ENCODE measurements at places on chromosomes 11 and 22.

- DNase-seq, result no peak
These were observed 32.2 kb downstream of the ART5 start for GRCh38 chr11:3609416-3610265.

- DNase-seq, result no peak
These were observed 342.6 kb downstream of the SOX6 start for GRCh38 chr11:16013649-16014275.

DNA sequence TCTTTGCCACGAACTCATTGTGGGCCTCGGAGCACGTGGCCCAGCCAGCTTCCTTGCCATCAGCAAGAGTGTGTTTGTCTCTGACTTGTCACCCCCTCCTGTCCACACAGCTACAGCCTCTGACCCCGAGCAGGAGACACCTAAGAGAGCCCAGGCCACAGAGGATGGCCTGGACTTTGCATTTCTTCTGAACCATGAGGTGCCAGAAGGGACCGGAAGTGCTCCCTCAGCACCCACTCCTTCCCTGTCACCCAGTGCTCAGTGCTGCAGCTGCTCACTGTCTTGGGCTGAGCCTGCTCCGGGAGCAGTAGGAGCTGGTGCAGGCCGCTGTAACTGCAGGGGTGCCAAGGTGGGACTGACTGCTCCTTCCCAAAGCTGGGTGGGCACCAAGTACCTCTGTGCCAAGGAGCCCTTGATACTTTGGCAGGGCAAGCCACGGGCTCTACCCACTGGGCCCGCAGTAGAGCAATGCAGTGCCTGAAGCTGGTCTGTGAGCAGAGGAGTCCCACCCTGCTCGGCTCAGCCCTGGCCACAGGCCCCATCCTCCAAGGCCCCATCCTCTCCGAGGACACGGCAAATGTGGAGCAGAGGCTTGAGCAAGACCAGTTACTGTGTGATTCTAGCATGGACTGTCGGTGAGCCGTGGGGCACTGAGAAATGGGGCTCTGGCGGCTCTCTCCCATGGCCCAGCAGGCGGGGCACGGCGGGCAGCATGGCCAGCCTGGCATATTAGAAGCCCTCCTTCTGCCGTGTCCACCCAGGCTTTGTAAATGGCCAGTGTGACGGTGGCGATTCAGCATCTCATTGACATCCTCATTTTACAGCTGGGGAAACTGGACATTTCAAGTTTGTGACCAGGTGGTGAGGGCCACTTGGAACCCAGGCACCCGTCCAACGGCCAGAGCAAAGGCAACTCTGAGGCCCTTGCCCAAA is 6.3 kb downstream of the GRK2 start:
- DNase-seq, result no peak

DNA sequence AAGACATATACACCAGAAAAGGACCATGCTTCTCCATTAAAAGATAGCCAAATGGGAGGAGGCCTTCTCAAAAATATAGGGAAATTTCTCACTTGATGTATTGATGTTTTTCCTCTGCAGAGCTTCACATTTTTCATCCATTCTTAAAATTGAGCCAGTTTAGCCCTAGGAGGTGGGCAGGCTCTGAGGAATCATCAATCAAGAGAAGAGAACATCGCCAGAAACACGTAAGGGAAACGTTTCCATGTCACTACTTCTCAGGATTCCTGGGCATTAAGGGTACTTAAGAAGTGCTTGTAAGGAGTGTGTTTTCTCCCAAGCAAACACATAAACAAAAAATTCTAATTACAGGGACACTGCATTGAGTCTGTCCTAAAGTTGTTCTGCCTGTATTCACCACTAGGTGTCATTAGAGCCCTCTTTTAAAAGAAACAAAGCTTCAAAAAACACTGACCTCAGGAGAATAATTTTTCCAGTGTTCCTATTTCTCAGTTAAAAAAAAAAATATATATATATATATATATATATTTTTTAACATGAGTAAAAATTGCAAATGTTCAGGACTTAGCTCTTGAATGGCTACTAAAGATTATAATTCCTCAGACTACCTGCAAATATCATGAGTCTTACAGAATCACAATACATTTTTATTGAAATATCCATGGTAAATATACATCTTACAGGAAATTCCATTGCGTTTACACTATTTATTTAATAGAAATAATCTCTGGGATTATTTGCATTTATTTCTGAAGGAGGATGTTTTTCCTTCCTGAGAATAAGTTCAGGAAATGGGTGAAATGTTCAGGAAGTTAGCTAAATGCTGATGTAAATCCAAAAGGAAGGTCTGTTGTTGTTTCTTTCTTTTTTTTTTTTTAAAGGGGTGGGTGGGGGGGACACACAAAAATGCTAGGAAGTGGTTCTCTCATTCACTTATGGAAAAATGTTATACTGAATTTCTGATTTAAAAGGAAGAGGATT is 16.0 kb downstream of the FZD4 start:
- DNase-seq, result no peak

GRCh38 chr22:20001082-20001638 is 15.5 kb downstream of the ARVCF start:
- DNase-seq, result no peak

DNA sequence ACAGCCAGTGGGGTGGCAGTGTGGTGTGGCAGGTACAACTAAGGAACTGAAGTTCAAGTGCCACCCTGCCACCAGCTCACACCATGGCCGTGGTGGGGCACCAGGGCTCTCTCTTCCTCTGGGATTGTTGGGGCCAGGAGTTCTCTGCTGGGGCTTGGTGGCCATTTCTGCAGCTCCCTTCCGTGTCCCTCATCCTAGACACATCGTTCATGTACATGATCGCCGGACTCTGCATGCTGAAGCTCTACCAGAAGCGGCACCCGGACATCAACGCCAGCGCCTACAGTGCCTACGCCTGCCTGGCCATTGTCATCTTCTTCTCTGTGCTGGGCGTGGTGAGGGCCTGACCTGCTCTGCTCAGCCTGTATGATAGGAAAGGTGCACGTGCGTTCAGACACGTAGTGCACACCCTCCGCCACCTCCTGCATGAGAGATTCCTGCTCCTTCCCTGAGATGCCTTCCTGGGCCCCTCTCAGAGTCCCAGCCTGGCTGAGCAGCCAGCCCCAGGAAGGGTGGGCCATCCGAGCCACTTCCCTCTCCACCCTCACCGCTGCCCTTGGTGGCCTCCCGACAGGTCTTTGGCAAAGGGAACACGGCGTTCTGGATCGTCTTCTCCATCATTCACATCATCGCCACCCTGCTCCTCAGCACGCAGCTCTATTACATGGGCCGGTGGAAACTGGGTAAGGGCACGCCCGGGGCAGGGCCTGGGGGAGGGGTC is 7.3 kb upstream of the TAGLN start:
- DNase-seq, result no peak

DNA sequence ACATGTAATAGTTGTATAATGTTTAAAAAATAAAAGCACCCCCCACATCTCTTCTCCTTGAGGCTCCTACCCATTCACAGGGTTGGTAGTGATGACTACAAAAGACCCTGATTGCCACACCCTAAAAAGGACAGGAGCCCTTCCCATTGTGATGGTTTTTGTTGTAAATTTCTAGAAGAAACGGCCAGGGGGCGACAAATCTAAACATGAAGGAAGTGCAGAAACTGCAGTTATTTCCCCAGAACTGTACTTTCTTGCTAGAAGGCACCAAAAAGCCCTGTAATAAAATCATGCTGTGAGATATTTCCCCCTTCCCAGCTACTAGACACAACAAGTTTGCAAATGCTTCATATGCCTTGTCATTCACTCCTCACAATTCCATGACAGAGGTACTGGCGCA is 10.8 kb downstream of the PRR5L start:
- DNase-seq, result no peak

GRCh38 chr22:26286091-26286820 is 117.0 kb downstream of the SEZ6L start:
- DNase-seq, result no peak

GRCh38 chr22:40685406-40685805 is 6.1 kb downstream of the MCHR1 start:
- DNase-seq, result no peak

GRCh38 chr11:76119779-76120178 is 86.5 kb downstream of the WNT11 start:
- DNase-seq, result no peak

GRCh38 chr11:118623269-118623655 is 15.8 kb downstream of the PHLDB1 start:
- no peak for DNase-seq

GRCh38 chr22:38107692-38108515 is 2.6 kb downstream of the BAIAP2L2 start:
- DNase-seq, result no peak

- peak; percentile 57 for DNase-seq
These were observed 8.2 kb downstream of the CBX7 start for GRCh38 chr22:39144101-39144767.

DNA sequence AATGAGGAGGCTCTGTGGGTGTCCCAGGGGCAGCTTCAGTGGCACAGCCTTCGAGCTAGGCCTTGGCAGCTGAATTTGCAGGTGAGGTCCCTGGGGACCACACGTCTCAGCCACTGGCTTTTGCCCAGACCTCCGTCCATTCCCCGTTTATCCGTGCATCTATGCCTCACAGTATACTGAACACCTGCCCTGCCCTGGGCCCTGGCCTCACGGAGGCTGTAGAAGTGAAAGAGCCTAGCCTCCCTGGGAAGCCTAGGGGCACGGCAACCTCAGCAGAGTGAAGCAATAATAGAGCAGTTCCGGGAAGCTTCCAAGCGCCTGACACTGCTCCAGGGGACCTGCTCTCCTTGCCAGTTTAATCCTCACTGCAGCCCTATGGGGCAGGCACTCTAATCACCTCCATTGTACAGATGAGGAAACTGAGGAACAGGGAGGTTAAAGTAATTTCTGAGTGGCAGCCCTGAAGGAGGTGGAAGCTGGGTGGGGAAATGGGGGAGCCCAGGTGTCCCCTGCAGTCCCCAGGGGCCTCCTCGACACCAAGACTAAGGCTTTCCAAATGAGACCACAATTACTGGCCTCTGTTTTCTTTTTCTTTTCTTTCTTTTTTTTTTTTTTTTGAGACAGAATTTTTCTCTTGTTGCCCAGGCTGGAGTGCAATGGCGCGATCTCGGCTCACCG is 2.7 kb upstream of the NFAM1 start:
- no peak for DNase-seq

GRCh38 chr11:36016263-36016662 is 72.4 kb downstream of the LDLRAD3 start:
- no peak for DNase-seq

DNA sequence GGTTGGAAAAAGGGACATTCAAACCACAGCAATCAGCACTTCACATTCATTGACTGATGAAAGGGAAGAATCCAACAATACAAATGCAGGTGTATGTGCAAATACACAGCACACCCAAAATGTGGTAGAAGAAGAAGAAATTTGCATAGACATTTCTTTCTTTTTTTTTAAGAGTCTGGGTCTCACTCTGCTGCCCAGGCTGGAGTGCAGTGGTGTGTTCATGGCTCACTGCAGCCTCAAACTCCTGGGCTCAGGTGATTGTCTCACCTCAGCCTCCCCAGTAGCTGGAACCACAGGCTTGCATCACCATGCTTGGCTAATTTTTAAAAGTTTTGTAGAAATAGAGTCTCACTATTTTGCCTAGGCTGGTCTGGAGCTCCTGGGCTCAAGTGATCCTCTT is 21.9 kb downstream of the CARS1 start:
- DNase-seq, result no peak

DNA sequence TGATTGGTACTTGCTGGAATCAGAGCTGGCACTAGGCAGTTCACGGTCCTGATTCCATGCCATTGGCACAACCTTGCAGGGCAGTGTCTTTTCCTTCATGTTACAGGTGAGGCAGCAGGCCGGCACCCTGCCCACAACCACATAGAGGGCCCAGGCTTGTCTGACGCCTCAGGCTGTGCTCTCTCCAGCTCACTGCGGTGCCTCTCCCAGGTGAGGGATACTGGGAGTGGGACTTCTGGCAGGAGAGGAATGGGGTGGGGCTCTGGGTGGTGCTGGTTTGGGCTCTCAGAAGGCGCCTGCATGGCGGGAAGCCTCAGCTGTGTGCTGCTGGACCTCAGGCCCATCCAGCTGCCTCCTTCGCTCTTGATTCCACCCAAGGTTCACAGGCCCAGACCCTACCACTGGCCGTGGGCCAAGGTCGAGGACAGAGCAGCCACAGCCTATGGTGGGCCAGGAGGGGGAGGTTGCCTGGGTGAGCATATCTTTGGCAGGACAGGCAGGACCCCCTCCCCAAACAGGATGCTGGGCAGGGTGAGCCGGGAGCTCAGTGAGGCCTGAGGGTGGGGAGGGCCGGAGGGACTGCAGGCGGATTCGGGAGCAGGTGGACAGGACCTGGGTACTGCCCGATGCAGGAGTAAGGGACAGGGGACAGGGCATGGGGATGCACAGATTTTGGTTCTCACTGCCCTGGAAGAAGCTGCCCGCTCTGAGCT is 7.0 kb upstream of the MPPED1 start:
- DNase-seq, result no peak

All from activated CD4-positive, alpha-beta T cell treated with anti-CD3 and anti-CD28 coated beads, Interleukin-2, amount 50 U/mL, for 4 hours (primary cell).